ENCODE measurements at places on chromosomes 12 and 14. TPM values are rescaled to one million over a fixed set of nuclear protein-coding genes. Genes with fewer than 3 reads are reported as not detected.
A peak's percentile ranks its signal among the peaks of the same experiment; 100 is the strongest.

DNA sequence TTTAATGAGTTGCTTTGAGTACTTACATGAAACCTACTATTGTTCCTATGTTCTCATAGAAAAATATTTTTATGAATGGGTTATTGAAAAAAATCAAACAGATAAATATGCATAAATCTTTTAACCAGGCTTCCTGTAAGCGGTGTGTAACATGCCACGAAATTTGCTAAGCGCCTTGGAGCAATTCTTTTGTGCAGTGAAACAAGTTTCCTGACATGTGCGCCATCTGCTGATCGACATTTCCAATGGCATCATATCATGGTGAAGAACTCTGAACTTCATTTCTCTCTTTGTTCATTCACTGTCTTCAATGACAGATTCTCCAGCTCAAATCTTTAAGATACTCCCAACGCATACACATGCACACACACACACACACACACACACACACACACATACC, 145.6 kb upstream of the NAV3 start:
- H3K4me1 ChIP-seq = no peaks in the 10 kb centered on the region
- DNase-seq = peak; percentile 16

The ORAI1 gene
- 53.5 TPM for total RNA-seq

The VCPKMT gene
- total RNA-seq = 30.0 TPM

DNA sequence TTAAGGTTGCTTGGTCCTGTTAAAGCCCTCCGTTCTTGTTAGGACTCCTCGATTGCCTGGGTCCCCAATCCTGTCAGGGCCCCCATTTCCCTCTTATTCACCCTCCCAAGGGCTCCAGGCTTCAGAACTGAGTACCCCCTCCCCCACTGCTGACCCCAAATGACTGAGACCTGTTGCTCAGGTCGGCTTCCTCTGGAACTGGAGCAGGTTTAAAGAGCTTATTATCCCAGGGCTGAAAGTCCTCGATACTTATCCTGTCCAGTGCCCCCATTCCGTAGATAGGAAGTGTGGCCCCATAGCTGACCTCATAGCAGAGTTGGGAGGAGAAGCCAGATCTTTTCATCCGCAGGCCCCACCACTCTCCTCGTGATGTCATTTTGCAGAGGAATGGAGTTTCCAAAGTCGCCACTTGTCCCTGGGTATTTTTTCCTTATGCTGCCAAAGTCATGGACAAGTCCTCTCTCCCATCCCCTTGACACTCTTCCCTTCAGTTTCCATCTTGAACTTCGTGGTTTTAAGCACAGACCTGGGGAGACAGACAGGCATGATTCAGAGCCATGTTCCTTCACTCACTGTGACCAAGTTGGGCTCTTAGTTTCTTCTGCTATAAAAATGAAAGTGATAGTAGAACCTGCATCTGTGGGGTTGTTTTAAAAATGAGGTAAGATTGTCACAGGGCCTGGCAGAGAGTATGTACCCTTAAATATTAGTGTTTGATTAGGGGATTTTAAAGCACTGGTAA, 1.2 kb downstream of the USP30 start:
- peak; percentile 75 for DNase-seq
- H3K4me3 ChIP-seq = peak overlapping the region; percentile 97
- no peaks in the 10 kb centered on the region for H3K27me3 ChIP-seq
- peak overlapping the region; percentile 86 for H3K27ac ChIP-seq

DNA sequence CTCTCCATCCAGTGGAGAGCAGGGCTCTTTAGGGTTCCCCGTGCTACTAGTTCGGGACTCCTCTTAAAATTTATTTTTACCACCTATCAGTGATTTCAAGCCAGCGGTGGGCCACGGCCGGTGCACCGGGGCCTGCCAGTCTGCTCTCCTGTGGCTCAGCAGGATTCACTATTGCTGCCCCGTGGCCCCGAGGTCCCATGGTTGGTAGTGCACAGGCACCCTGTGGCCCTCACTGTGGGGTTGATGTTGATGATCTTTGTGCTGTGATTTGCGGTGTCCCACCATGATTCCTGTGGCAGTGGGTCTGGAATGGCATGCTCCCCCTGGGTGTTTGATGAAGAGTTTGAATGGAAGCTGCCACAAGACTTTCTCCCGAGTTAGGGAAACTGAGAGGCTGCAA, 12.6 kb upstream of the MEG3 start:
- H3K27ac ChIP-seq = no peak overlapping the region
- no peaks in the 10 kb centered on the region for H3K27me3 ChIP-seq
- no peak for DNase-seq
- H3K4me1 ChIP-seq = no peaks in the 10 kb centered on the region

DNA sequence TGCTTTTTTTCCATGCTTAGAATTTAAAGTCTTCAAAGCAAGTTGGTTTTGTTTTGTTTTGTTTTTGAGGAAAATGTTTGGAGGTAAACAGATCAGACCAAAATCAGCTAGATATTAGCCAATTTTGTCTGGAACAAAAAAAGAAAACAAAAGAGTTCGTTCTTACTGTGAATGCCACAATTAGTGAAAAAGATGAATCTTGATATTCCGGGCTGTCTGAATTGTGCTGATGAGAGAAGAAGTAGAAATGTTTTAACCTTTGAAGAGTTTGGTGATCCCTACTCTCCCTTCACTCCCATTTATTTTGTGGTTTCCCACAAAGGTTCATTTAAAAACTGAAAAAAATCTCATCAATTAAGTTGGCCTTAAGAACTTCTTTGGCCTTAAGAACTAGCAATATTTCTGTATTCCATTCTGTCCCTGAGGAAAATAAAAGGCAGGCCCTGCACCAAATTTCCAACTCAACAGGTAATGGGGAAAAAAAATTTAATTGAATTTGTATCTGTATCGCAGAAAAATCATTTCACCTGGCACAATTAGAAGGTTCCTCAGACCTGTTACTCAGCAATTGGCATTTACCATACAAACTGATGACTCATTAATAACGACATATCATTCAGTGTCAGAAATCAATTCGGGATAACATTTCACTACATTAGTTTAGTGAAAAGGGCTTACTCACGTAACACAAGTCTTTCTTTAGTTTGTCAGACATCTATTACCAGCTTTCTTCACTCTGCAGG, 562 bp upstream of the GLIPR1L2 start:
- no peaks in the 10 kb centered on the region for H3K27me3 ChIP-seq
- no peaks in the 10 kb centered on the region for H3K36me3 ChIP-seq
- peak overlapping the region; percentile 84 for H3K27ac ChIP-seq
- peak overlapping the region; percentile 79 for H3K4me3 ChIP-seq

The TAS2R9 gene
- total RNA-seq = not detected

The GALNT8 gene
- 7.3 TPM for total RNA-seq

DNA sequence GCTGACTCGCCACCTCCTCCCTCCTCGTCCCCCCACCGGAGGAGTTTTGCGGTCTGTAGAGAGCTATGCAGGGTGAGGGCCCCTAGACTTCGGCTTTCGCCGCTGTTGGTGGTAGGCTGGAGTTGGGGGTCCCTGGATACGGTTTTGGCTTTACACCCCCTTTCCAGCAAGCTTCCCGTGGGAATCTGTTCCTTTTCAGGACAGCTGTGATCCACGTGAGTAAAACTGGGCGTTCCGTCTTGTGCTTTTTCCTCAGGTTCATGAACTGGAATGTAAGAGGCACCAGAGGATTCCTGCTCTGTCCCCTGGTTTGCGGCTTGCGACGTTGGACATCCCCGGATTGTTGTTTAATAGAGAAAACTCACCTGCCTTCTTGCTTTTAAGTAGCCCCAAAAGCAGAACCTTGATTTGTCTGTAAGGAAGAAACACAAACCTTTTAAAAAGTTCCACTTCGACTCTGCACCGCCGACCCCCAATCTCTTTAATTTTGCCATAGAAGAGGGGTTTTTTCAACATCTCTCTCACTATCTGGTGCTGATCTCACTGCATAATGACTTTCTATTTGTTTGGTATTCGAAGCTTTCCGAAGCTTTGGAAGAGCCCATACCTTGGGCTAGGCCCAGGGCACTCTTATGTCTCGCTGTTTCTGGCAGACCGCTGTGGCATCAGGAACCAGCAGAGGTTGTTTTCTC, 490 bp downstream of the PRORP start:
- DNase-seq = no peak
- peaks cover 62% of the 10 kb centered on the region for H3K4me1 ChIP-seq
- H3K27ac ChIP-seq = peak overlapping the region; percentile 100
- H3K27me3 ChIP-seq = no peaks in the 10 kb centered on the region
- H3K4me3 ChIP-seq = peak overlapping the region; percentile 99
- H3K36me3 ChIP-seq = peaks cover 9% of the 10 kb centered on the region

DNA sequence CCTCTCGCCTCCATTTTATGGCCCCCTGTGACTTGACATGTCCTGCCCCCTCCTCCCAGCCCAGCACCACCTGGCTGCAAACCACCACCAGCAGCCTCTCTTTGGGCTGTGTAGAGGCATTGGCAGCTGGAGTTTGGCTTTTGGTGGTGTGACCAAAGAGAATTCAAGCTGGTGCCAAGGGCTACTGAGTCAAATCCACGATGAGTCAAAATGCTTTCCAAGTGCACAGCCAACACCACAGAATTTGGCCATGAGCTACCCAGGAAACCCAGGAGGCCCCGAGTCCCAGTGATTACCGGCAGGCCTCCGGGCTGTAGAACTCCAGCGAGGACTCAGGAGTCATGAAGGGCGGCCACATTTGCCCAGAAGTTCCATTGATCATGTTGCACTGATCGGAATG, 53.8 kb downstream of the SCARB1 start:
- no peaks in the 10 kb centered on the region for H3K27me3 ChIP-seq
- H3K27ac ChIP-seq = no peak overlapping the region
- no peak for DNase-seq
- H3K4me1 ChIP-seq = no peaks in the 10 kb centered on the region
- no peaks in the 10 kb centered on the region for H3K36me3 ChIP-seq
- no peak overlapping the region for H3K4me3 ChIP-seq

- DNase-seq = peak; percentile 38
- H3K4me3 ChIP-seq = peak overlapping the region; percentile 92
- H3K27me3 ChIP-seq = no peaks in the 10 kb centered on the region
- H3K4me1 ChIP-seq = peaks cover 26% of the 10 kb centered on the region
- H3K36me3 ChIP-seq = peaks cover 34% of the 10 kb centered on the region
Measured at GRCh38 chr12:109900752-109901580, 892 bp downstream of the TCHP start.

- H3K4me1 ChIP-seq = no peaks in the 10 kb centered on the region
- H3K36me3 ChIP-seq = no peaks in the 10 kb centered on the region
- no peak overlapping the region for H3K27ac ChIP-seq
- no peaks in the 10 kb centered on the region for H3K27me3 ChIP-seq
- no peak for DNase-seq
Measured at GRCh38 chr14:22282949-22283348, 306.1 kb downstream of the DAD1 start.

GRCh38 chr12:32025906-32026305, 66.7 kb downstream of the RESF1 start:
- peaks cover 18% of the 10 kb centered on the region for H3K4me1 ChIP-seq
- H3K4me3 ChIP-seq = peak overlapping the region; percentile 59
- no peaks in the 10 kb centered on the region for H3K27me3 ChIP-seq
- no peaks in the 10 kb centered on the region for H3K36me3 ChIP-seq
- H3K27ac ChIP-seq = peak overlapping the region; percentile 16

The NANOG gene
- total RNA-seq = not detected

- no peak for DNase-seq
- H3K4me3 ChIP-seq = no peak overlapping the region
- H3K27ac ChIP-seq = no peak overlapping the region
- H3K36me3 ChIP-seq = no peaks in the 10 kb centered on the region
- H3K27me3 ChIP-seq = no peaks in the 10 kb centered on the region
Measured at GRCh38 chr12:2541631-2542204, 253.1 kb upstream of the FKBP4 start.

The CFAP251 gene
- total RNA-seq = 0.96 TPM

The TRPV4 gene
- not detected for total RNA-seq

The BRMS1L gene
- 13.3 TPM for total RNA-seq

The CCDC197 gene
- total RNA-seq = not detected

DNA sequence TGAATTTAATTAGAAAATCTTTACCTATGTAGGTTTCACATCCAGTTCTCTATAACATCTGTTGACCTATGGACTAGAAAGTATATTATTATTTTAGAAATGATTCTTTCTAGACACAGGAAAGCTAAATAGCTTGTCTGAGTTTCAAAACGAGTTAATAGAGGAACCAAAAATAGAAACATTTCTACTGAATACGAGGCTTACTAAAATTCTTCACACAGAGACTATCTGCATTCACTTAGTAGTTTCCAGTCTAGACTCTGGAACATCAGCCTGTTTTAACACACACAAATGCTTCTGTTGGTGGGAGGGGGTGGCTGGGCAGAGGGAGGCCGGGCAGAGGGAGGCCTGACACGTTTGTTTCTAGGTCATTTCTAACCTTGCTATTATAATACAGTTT, 29.7 kb downstream of the RGS6 start:
- no peak overlapping the region for H3K27ac ChIP-seq
- peaks cover 11% of the 10 kb centered on the region for H3K27me3 ChIP-seq
- no peak overlapping the region for H3K4me3 ChIP-seq
- H3K36me3 ChIP-seq = no peaks in the 10 kb centered on the region

The TMEM229B gene
- total RNA-seq = 12.3 TPM

The BDKRB2 gene
- total RNA-seq = not detected

The CYP27B1 gene
- not detected for total RNA-seq

- H3K4me1 ChIP-seq = no peaks in the 10 kb centered on the region
- H3K36me3 ChIP-seq = peaks cover 59% of the 10 kb centered on the region
- H3K4me3 ChIP-seq = no peak overlapping the region
- no peak overlapping the region for H3K27ac ChIP-seq
- DNase-seq = no peak
Measured at GRCh38 chr12:124971603-124972002, 17.3 kb downstream of the DHX37 start.

- H3K4me3 ChIP-seq = no peak overlapping the region
- H3K4me1 ChIP-seq = peaks cover 18% of the 10 kb centered on the region
- peaks cover 27% of the 10 kb centered on the region for H3K36me3 ChIP-seq
Measured at GRCh38 chr12:12835378-12836146, 22.4 kb downstream of the DDX47 start.

DNA sequence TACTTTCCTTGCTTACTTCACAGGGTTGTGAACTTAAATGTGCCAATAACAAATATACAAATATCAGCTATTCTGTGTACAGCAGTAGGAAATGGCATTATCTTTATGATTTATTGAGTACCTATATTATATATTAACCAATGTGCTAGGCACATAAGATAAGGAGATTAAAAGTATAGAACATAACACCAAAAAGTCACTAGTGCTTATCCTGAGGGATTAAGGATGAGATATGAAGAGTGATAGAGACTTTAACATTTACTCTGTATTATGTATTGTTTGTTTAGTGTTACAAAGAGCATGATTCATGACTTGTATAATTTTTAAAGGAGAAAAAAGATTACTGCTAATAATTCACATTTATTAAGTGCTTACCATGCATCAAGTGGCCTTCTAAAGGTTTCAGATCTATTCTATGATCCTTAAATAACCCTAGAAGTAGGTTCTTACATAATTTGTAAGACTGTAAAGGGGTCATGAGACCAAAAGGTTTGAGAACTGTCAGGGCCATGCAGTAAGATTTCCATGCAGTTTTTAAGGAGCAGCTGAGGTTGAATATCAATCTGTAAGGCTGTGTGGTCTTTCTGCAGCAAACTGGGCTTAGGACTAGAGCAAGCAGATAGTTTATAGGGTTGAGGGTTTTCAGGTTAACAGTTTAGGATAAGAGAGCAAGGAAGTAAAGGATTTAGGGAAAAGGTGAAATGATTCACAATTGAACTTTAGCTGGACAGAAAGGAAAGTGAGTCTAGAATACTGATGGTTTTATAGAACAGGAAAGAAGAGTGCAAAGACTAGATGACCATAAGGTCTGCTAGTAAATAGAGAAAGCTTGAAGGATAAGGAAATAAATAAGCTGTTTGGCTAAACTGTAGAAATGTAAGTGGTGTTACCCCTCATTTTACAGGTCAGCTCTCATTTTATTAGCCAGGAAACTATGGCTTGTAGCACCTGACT, 7.0 kb downstream of the PYROXD1 start:
- peaks cover 26% of the 10 kb centered on the region for H3K4me1 ChIP-seq
- DNase-seq = no peak
- H3K27me3 ChIP-seq = no peaks in the 10 kb centered on the region
- H3K4me3 ChIP-seq = no peak overlapping the region
- peak overlapping the region; percentile 34 for H3K27ac ChIP-seq

The MMP14 gene
- total RNA-seq = 1.0 TPM
